ENCODE measurements at places on chromosomes 2 and 18. TPM values are rescaled to one million over a fixed set of nuclear protein-coding genes. Genes with fewer than 3 reads are reported as not detected.

DNA sequence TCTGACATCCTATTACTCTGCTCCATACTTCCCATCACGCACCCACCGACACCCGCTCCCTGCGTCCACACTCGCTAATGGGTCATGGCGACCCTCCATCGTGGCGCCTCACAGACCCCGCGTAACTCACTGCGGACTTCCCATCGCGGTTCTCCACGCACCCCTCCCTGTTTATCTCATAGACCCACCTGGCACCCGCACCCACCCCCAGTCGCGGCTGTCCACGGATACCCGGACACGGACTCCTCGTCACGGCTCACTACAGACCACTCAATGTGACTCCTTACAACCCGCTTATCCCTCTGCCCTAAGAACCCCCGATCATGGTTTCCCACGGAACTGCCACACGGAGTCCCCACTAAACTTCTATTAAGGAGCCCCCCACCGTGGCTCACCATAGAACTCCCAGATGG is 458 bp downstream of the CXXC1 start:
- no peak for DNase-seq

The AGAP1 gene
- 12.1 TPM for polyA plus RNA-seq

DNA sequence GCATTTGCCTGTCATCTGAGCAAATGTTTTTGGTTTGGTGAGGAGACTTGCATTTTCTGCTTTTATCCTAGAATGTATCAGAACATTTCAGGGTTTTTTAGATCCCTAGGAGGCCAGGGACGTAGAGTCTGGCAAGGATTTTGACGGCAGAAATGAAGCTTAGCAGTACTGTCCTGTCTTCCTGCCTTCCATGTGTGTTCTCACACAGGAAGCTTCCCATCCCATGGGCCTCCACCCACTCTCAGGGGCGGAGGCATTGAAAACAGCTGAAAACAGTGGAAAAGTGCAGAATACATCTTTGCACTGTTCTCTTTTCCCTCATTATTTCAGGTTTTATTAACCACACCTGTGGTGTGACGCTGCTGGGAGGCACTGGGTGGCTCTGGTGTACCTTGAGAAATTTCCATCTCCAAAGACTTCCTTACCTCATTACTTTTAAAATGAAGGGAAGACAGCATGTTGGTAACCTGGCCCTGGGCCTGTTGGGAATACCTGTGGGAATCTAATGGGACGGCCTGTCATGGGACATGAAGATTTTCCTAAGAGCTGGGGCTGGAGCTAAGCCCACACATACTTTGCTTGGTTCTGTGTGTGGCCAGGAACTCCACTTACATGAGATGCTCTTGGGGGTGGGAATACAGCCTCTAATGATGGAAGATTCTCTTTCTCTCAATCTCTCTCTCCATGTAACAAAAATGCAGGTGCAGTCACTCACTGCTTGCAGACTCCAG is 20.5 kb downstream of the PCARE start:
- DNase-seq: no peak

- DNase-seq: peak; percentile 37
Observed at GRCh38 chr18:76558881-76559667, 64.0 kb upstream of the ZNF516 start.

- DNase-seq: no peak
Observed at GRCh38 chr18:48933578-48934414, 17.0 kb downstream of the SMAD7 start.

The ATP6V1B1 gene
- polyA plus RNA-seq: 2.9 TPM

The GATA6 gene
- 128 TPM for polyA plus RNA-seq

The FAM110C gene
- polyA plus RNA-seq: 6.6 TPM

DNA sequence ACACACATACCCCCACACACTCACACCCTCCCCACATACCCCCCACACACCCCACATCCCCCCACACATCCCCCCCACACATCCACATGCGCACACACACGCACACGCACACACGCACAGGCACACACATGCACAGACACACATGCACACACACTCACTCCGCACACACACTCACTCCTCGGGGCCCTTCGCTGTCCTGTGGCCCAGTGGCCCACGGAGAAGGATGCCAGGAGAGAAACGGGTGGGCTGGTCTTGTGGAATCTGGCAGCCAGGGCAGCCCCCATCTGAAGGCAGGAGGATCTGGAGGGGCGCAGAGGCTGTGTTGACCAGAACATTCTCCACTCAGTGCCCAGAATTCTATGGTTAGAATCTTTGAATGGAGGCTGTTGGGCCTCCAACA is 51.6 kb downstream of the ACAA2 start:
- no peak for DNase-seq

Data from hepatocyte (in vitro differentiated cells).